ENCODE measurements at places on chromosomes 5 and 9. TPM values are rescaled to one million over a fixed set of nuclear protein-coding genes. Genes with fewer than 3 reads are reported as not detected.

Gene PDGFRB
- total RNA-seq = 109 TPM

Gene CCL27
- total RNA-seq = 0.31 TPM

Gene IQGAP2
- 17.2 TPM for total RNA-seq

GRCh38 chr5:141760193-141760592 lies 78.2 kb upstream of the ARAP3 start:
- DNase-seq = no peak
